ENCODE measurements at places on chromosomes 6 and 20.

DNA sequence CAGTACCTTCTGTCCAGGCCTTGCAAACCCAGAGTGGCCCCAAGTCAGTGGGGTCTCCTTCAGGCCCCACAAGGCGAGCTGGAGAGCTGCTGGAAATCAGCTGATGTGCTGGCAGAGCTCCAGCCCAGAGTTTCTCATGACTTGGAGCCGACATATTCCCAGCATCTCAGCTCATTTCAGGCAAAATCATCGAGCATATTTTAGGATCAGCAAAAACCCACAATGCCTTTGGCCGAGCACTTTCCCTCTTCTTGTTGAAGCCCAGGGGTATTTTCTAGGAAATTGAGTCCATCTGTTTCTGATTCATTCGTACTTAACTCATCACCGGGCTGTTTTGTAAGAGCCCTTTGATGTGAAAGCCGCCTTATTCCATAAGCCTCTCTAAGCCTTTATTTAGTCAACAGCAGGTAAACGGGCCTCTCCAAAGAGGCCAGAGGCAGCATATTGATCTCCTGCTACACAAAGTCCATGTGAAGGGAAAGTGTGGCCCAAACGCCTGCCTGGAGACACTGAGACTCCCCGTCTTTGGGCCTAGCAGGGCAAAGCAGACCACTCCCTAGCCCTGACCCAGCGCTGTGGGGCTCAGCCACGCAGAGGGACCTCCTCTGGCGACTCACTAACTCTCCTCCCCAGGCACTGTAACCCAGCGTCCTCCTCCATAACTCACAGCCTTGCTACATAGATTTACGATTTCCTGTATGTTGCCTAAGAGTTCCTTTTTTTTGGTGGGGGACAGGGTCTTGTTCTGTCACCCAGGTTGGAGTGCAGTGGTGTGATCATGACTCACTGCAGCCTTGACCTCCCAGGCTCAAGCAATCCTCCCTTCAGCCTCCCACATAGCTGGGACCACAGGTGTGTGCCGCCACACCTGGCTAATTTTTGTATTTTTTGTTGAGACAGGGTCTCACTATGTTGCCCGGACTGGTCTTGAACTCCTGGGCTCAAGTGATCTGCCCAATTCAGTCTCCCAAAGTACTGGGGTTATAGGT is 12.1 kb upstream of the C20orf203 start:
- DNase-seq, result peak; percentile 95

DNA sequence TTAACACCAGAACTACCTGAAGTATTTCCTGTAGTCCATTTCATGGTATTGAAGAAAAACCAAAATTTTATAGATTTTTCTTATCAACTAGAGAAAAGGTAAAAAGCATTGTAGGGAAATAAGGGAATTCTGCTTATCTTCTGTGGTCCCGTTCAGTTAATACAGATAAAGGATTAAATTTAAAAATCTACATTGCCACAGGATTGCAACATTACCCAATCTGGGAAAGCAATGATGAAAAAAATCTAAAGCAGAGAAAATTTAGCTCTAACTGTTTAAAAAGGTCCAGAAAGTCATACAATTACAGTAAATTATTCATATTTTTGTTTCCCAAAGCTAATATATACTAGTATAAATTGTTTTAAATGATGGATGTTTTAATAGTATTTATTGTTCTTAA is 18.0 kb downstream of the POLH start:
- no peak for DNase-seq

DNA sequence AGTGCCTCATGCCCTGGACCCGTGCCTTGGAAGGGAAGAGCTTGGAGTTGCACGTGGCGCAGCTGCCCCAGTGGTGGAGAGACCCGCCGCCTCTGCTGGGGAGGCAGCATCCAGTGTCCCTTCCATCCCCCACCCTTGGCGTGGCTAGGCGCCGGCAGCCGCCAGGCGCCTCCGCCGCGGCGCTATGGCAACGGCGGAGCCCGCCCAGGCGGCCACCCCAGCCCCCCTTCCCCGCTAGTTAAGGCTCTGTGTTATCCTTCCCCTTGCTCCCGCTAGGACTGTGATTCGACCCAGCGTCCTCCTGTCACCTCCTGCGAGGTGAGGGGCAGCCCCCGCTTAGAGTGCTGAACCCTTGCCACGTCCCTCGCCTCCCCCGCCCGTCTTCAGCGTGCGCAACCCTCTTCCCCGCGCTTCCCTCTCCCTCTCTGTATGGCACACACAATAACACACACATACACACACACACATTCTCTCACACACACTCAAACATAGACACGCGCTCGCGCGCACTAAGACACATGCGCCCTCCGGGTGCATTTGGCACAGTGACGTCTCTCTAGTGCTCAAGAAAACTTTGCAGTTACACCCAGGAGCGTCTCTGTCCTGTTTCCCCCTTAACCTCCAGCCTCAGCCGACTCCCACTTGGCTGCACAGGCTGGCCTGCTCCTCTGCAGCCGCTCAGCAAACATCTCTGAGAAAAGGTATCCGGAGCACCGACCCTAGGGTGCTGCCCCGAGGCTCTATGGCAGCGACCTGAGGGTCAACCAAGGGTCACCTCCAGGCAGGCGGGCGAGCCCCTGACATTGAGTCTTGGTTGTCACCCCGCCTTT is 8.5 kb downstream of the GRIK2 start:
- no peak for DNase-seq

- DNase-seq, result no peak
Measured at GRCh38 chr6:163600781-163601180, 186.3 kb downstream of the QKI start.

DNA sequence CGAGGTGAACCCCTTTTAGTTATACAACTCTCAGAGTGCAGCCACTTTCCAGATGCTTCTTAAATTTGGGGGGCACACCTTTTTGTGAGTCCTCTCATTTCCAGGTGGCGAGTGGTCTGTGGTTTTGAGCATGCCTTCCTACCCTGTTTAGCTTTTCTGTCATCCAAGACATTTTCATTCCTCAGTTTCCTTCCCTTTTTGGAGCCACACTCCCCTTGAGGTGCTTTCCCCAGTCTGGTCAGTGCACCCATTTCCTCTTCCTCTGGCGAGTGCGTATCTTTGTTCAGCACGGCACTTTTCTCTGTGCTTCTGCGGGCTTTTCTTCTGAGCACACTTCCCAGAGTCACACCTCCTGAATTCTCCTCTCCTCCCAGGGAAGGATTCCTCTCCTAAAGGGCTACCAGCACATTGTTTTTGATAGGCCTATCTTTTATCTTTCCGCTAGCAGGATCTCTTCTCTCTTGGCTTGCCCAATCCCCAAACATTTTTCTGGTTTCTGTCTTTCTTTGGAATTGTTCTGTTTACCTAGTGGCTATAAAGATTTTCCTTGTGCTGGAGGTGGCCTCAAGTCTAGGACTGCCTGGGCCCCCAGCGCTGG is 1.4 kb downstream of the PHF20 start:
- peak; percentile 56 for DNase-seq

DNA sequence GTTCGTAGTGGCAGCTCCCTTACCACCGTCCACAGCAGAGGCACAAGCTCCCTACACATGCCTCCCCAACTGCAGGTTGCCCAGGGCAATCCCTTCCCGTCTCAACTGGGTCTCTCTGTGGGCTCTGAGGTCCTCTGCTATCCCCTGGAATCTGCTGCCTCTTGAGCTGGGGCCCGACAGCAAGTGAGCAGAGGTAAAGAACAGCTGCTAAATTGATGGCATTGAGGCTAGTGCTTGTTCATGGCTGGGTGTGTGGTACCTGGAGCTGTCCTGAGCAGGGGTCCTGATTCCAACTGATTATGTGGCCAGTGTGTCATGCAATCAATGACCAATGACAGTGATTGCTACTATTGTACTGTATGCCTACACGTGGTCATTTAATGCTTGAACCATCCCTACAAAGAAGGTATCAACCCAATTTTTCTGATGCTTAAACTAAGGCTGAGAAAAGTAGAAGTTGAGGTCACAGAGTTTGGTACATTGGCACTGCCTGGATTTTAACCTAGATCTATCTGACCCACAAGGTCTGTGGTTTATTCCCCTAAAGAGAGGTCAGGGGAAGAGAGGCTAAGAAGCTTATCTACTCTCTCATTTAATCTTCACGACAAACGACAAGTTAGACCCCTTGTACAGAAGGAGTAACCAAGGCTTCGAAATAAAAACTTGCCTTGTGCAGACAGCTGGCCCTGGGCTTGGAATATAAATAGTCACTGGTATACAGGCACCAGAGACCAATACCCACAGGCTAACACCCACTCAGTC is 41.1 kb downstream of the HNF4A start:
- no peak for DNase-seq

DNA sequence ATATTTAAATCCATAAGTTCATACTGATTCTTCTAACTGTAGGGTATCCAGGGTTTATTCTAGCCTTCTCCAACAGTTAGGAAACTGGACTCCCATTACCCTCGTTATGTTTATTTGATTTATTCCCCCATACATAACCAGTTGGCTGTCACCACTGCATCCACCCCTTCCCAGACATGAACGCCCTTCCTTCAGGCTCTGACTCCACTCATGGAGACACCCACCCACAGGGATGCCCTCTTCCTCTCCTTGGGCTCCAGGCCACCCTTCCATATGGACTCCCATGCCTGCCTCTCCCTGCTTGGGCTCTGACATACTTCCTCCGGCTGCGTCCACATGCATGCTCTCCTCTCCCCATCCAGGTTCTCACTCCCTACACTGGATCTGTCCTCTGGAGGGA is 124.0 kb downstream of the FIG4 start:
- DNase-seq, result no peak

GRCh38 chr6:32666420-32667300 is at the start of gene HLA-DQB1:
Gene HLA-DQB1 (minus strand): TSS chr6:32666657. CDS start chr6:32666607, 50 bp downstream.
- peak; percentile 57 for DNase-seq

DNA sequence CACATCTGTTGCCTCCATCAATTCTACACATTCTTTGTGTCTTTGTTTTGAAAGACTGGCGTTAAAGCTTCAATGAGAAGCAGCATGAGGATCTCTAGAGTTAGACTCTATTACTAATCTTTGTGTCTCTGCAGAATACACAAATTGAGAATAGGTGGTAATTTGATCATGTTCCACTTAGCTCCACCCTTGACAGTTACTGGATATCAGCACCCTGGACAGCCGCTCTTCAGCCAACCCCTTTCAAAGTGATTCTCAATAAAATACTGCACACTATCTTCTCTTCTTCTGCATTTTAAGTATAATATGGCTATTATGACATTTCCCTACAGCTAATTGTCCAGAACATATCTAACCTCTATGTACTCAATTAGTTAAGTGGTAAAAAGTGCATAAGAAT is 54.3 kb upstream of the CNR1 start:
- DNase-seq, result peak; percentile 10

DNA sequence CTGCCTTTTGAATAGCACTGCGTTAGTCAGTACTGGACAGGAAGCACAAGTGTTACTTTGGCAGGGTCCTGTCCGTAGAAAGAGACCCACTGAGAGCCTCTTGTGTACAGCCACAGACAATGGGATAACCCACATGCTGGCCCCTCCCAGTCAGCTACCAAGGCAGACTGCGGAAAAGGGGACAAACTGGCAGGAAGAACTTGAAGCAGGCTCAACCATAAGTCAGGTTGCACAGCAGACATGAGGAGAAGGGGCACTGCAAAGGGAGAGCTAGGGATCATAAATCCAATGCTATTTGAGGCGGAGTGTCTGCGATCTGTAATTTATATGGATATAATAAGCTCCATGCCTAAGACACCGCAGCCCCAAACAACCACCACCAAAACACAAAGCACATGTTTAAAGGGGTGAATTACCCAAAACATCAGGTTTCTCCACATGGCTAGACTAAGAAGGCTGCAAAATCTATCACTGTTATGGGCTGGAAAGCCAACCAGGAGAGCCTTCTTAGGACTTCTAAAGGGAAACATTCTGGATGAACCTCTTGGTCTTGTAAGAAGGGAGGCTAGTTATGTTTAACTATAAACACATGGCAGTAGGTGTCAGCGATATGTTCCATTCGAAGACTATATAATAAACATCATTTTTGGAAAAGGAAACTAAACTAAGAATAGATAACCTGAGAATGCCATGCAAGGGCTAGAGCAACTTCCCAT is 141.7 kb downstream of the BACH2 start:
- DNase-seq, result peak; percentile 54

GRCh38 chr20:15476781-15477180 is 1096.5 kb downstream of the KIF16B start:
- no peak for DNase-seq

DNA sequence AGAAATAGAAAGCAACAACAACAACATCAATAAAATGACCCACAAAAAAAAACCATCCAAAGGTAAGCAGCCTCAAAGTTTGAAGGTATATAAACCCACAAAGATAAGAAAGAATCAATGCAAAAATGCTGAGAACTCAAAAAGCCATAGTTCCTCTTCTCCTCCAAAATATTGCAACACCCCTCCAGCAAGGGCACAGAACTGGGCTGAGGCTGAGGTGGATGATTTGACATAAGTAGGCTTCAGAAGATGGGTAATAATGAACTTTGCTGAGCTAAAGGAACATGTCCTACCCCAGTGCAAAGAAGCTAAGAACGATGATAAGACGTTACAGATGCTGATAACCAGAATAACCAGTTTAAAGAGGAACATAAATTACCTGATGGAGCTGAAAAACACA is 188.8 kb upstream of the BTBD3 start:
- no peak for DNase-seq

DNA sequence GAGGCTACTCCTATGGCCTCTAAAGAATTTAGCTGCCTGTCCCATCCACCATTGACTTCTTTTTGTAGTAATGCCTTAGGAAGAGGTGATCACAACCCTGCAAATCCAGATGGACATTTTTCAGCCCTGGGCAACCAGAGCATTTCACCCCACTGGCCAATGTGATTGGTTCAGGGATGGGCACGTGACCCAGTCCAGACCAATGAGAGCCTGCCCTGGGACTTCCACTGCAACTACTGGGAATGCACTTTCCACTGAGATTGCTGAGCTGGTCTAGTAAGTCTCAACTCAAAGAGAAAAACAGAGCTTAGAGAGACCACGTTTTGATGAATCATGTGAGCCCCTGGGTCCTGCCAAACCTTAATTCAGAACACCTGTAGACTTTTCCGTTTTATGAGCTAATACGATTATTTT is 8.9 kb upstream of the UBE2V1 start:
- DNase-seq, result peak; percentile 46

DNA sequence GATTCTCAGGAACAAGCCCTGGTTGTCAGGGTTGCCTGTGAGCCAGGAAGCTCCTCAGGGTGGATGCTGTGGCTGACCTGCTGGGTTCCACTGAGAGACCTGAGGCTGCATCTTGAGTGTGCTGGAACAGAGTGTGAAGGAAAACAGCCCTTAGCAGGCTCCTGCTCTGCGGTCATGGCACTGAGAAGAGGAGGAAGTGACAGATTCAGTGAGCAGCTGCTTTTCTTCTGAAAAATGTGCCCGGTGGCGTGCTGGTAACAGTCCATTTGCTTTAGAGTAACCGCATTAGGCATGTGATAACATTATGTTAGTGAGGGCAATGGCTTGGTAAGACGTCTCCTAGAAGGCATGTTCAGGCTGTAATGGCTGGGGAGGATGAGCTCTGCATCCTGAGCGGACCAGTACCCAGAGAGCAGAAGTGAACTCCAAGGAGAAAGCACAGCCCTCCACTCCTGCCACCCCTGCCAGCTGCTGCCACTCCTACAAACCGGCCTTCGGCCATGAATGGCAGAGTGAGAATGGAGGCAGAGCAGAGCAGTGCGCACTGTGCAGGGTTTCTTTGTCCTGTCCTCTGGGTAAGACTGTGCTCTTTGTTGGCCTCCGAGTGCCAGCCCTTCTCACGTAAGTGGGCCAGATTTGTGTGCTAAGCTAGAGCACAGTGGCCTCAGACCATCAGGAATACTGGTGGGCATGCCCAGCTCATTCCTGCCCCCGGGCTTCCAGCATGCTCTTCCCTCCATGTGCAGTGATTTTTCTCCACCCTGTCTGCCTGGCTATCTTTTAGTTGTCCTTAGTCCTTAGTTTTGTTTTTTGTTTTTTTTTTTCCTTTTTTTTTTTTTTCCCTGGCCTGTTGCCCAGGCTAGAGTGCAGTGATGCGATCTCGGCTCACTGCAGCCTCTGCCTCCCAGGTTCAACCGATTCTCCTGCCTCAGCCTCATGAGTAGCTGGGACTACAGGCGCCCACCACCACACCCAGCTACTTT is 98.1 kb upstream of the VSTM2L start:
- peak; percentile 21 for DNase-seq
